Activated T-helper 1 cell treated with Interleukin-2 at 50 U/mL for 16 hours (primary cell): ENCODE measurements at places on chromosomes 3 and 15.

GRCh38 chr3:42493126-42493797, 9.2 kb upstream of the VIPR1 start:
- DNase-seq = no peak

DNA sequence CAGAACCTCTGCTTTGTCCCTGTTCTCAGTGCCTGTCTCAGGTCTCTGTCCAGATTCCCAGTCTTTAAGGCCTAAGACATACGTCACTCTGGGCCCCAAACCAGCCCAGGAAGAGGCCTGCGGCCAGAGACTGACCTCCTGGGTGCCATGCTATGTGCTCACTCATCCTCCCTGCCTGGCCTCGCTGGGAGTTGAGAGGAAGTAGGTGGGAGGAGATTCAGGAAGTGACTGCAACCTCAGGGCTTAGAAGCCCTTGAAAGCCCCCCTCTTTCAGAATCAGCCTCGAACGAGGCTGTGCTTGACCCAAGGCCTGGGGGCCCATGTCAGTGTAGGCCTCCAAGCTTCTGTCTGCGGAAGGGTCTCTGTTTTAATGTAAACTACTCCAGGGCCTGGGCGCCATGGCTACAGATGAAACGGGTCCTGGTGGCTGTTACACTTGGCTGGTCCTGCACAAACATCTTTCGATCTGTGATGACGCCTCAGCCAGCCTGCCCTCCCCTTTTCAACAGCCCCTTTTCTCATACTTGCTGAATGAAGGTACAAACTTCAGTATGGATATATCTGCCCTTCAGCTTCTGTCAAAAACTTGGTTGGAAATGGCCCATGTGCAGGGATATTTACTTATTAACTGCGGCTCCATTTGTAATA, 11.7 kb downstream of the RASGRF1 start:
- DNase-seq = no peak

- DNase-seq = no peak
These were observed 23.9 kb upstream of the OR5H6 start for GRCh38 chr3:98240131-98240530.

DNA sequence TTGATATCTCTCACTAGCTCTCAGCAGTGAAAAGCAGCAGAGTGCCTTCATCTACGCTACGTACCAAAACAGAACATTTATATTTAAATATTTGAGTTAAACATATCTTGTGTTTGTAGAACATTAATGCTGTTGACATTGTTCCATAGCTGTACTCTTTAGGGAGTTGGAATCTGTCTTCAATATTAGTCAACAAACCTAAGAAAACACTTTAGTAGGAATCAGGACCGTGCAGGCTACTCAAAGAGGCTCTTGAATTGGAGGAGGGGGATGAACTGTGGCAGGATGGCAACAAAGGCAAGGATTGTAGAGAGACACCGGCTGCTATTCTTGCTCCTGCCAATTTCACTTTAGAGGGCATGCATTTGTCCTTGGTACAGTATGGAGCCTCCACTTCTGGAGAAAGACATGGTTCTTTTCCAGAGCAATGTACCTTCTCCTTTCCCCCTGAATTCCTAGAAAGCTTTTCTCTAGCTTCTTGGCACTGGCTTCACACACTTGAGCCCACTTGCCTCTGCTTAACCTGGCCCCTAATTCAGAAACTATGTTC, 265.9 kb downstream of the CD47 start:
- no peak for DNase-seq

DNA sequence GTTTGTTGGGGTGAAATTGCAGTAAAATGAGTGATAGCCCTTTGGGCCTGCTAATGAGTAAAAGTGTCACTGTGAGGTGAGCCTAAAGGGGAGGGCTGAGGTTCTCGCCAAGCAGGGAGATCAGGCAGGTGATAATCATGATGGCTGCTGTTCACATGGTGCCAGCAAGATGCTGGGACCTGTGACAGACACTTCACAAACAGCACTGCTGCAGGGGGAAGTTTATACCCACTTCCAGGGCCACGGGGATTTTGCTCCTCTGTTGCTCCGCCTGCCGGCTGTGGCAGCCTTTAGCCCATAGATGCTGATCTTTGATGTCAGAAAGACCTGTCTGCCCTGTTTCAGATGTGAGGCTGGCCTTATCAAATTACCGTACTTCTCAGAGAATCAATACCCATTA, 96.7 kb downstream of the SV2B start:
- no peak for DNase-seq
